Mesothelial cell of epicardium (in vitro differentiated cells): ENCODE measurements at places on chromosomes 5 and 9. TPM values are rescaled to one million over a fixed set of nuclear protein-coding genes. Genes with fewer than 3 reads are reported as not detected.

DNA sequence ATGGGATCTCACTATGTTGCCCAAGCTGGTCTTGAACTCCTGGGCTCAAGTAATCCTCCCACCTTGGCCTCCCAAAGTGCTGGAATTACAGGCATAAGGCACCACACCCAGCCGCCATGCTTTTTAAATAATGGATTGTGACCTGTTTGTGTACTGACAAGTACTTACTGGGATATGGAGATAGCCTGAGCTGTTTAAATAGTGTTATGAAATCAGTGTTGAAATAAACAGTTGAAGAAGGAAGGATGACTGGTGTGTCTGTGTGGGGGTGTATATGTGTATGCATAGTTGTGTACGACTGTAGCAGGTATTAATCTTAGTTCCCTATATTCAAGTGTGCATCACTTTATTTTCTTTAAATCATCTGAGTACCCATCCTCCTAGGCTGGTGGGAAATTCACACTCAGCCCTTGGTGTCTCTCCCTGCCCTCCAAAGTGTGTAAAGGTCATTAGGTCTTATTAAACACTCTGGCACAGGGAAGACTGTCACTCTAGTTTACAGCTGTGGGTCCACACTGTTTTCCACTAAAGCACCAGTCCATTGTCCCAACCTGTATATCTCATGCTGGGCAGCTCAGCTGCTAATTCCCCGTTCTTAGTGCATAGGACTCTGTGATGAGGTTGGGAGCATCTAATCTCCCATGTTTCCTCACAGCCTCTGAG, 91.0 kb downstream of the SNX18 start:
- DNase-seq, result no peak

ALDOB gene
- total RNA-seq, result not detected in 3 replicates

DNA sequence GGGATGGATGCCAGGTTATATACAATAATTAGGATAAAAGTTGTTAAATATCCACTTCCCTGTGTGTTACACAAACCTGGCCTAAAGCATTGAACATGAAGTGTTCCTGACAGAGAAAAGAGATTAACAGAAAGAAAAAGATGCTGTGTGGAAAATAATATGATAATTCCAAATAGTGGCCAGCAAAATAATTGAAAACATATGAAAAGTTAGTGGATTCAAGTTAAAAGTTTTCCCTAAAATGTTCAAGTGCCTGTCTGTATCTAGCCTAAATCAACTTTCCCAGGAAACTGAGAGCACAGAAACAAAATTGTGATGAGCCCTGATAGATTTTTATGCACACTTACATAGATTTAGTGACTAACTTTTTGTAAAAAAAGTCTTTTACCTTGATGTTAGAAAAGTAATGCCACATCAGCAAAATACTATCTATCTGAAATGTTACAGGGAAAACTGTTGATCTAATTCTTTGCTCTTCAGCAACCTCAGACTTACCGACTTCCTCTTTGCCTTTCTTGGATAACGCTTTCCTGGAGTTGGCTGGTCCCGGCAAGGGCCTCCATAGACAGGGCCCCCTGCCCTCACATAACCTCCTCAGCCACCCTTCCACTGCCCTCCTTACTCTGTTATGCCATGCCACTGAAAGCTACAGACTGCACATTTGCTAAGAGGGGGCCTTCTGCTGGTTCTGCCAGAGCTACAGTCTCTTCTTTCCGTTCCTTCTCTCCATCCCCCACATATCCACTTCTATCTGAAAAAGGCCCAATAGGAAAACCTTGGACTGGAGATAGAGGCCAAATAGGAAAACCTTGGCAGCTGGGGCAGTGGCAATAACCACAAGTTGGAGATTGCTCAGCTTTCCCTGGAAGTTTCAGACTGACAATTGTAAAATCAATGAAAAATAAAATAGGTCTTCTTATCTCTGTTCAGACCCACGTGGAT, 44.4 kb downstream of the ZNF474 start:
- no peak for DNase-seq

SEMA6A gene
- 129 to 138 TPM (median 132 TPM) in 3 replicates for total RNA-seq

- no peak for DNase-seq
These were observed 22.3 kb downstream of the LEAP2 start for GRCh38 chr5:132895719-132896305.

GRCh38 chr5:59371525-59372127, 521.9 kb downstream of the PDE4D start:
- DNase-seq, result no peak
